ENCODE measurements at places on chromosomes 6 and 20. TPM values are rescaled to one million over a fixed set of nuclear protein-coding genes. Genes with fewer than 3 reads are reported as not detected.
A peak's percentile ranks its signal among the peaks of the same experiment; 100 is the strongest.

The HMGCLL1 gene
- total RNA-seq = not detected

The TMC2 gene
- total RNA-seq = not detected

The ADIG gene
- total RNA-seq = not detected

DNA sequence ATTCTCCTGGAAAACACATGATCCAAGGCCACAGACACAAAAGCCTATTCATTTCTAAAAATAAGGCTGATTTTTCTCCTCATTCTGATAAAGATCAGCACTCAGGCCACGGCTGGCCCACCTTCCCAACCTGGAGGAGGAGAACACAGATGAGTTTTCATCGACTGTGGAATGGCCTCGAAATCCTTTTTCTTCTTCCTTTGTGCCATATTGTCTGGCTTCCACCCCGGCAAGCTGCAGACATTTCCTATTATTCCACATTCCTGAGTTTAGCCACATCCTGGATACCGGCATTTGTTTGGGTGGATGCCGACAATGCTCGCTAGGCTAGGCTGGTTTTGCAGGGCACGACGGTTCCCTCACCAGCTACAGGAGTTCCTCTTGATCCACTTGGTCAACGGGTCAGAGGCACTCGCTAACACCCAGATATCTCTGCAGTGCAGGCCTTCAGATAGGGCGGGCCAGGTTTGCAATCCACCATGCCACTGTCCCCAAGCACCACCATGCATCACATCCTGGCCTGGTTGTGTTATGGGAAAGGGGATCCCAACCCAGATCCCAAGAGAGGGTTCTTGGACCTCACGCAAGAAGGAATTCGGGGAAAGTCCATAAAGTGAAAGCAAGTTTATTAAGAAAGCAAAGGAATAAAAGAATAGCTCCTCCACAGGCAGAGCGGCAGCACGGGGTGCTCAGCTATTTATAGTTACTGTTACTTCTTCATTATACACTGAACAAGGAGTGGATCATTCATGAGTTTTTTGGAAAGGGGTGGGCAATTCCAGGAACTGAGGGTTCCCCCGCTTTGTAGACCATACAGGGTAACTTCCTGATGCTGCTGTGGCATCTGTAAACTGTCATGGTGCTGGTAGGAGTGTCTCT, 4.2 kb upstream of the CTSZ start:
- peak overlapping the region; percentile 4 for H3K4me3 ChIP-seq
- H3K27me3 ChIP-seq = no peaks in the 10 kb centered on the region
- DNase-seq = peak; percentile 73
- H3K36me3 ChIP-seq = peaks cover 28% of the 10 kb centered on the region
- H3K4me1 ChIP-seq = peaks cover 40% of the 10 kb centered on the region

DNA sequence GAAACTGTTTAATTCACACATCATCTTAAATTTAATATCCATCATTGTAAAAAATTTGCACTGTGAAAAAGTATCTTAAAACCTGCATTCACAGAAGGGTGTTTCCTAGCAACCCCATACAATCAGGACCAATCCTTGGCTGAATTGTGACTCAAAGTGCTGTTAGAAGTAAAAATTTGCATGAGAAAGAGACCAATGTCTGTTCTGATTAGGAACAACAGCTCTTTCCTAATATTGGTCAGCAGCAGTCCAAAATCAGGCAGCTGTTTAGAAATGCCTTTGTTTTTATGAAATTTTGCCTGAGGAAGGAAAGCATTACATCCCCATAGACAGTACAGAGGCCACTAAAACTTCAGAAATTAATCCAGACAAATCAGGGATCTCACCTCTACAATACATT, 987.0 kb downstream of the HACE1 start:
- no peak for DNase-seq
- H3K4me1 ChIP-seq = no peaks in the 10 kb centered on the region
- H3K27me3 ChIP-seq = no peaks in the 10 kb centered on the region
- no peaks in the 10 kb centered on the region for H3K36me3 ChIP-seq
- H3K27ac ChIP-seq = no peak overlapping the region

DNA sequence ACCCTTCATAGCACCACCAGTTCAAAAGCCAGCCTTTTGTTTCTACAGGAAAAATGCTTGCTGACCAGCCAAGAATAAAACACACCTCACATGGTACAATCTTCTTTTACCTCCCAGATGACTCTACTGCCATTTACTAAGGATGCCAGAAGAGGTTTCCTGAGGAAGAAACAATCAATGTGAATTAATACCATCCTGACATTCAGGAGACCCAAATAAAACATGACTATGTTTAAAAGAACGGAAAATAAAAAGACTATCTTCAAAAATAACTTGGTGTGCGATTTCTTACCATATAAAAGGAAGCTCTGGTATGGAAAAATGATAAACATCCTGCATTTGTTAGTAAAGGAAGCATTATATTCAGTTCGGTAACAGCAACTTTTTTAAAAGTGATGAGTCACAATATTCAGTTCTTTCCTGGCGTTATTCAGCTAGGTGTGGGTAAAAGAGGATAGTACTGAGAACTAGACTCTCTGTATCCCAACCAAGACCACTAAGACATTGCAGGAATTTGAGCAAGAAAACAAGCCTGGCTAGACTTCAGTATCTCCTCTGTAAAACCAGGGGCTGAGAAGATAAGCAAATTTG, 16.3 kb downstream of the COL21A1 start:
- no peak overlapping the region for H3K27ac ChIP-seq
- H3K27me3 ChIP-seq = no peaks in the 10 kb centered on the region
- no peak for DNase-seq
- H3K4me3 ChIP-seq = no peak overlapping the region
- no peaks in the 10 kb centered on the region for H3K36me3 ChIP-seq

GRCh38 chr6:112827793-112828192, 480.7 kb downstream of the RFPL4B start:
- no peaks in the 10 kb centered on the region for H3K4me1 ChIP-seq
- H3K27me3 ChIP-seq = no peaks in the 10 kb centered on the region
- no peak overlapping the region for H3K4me3 ChIP-seq
- H3K27ac ChIP-seq = no peak overlapping the region

Data from Calu3 (cell line).